Activated gamma-delta T cell treated with Interleukin-2 at 50 U/mL for 16 hours (primary cell): ENCODE measurements at places on chromosomes 11 and 22.

DNA sequence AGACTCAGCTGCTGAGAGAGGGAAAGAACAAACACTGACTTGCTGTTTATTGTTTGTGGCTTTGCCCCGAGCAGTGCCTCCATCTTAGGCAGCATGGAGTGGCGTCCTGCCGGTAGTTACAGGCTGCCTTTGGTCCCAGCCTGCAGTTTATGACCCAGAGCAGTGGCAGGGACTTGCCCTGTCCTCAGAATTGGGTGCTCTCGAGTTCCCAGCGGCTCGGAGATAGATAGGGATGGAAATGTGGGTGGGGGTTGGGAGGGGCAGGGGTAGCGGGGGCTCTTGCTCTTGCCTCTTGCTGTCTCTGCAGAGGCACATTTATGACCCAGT lies 3.1 kb downstream of the ALX4 start:
- DNase-seq: no peak

- DNase-seq: no peak
These were observed 503.7 kb downstream of the NTM start for GRCh38 chr11:131874070-131874469.

GRCh38 chr11:65114538-65115171 lies 2.8 kb downstream of the ZNHIT2 start:
- no peak for DNase-seq

- no peak for DNase-seq
These were observed 77.4 kb downstream of the MN1 start for GRCh38 chr22:27724157-27724556.

DNA sequence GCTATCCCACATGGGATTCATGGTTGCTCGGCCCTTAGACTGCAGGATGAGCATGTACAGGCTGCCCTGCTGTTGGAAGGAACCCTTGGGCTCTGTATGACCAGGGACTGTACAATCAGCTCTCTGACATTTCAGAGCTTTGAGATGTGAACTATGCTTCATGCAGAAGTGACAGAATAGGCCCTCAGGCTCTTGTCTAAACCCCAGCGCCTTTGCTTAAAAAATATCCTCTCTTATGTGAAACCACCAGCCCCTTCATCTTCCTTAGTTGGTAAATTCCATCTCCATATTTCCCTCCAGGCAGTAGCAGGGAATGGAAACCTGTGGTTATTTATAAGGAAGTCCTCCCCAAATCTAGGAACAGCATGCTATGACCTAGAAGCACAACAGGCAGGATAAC lies 78.9 kb upstream of the PLET1 start:
- DNase-seq: no peak

GRCh38 chr11:73384125-73384441 lies 7.9 kb downstream of the RELT start:
- no peak for DNase-seq

GRCh38 chr11:117212697-117213355 lies 13.7 kb downstream of the TAGLN start:
- DNase-seq: no peak

- no peak for DNase-seq
These were observed at the start of gene TMEM121B for GRCh38 chr22:17121233-17122195. TMEM121B (minus strand) TSS chr22:17121360; CDS start chr22:17121127, 233 bp downstream.

DNA sequence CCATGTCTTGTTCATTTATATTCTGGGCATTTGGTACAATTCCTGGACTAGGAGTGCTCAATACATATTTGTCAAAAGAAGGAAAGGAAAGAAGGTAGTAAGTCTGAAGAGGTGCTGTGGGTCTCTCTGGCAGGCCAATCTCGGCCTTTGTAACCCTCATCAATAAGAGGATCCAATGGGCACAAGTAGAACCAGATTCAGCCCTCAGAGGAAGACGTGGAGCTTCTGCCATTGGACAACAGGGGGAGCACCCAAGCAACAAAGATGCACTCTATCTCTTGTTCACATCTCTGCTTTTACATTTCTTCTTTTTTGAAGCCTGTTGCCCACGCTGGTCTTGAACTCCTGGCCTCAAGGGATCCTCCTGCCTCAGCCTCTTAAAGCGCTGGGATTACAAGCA lies 2.2 kb upstream of the VPS11 start:
- DNase-seq: peak; percentile 19

GRCh38 chr11:104120493-104121137 lies 43.3 kb downstream of the PDGFD start:
- DNase-seq: no peak
